Anterior cingulate cortex (tissue), 58 donors: ENCODE measurements at places on chromosomes 6 and 20.
A peak's percentile ranks its signal among the peaks of the same experiment; 100 is the strongest.

DNA sequence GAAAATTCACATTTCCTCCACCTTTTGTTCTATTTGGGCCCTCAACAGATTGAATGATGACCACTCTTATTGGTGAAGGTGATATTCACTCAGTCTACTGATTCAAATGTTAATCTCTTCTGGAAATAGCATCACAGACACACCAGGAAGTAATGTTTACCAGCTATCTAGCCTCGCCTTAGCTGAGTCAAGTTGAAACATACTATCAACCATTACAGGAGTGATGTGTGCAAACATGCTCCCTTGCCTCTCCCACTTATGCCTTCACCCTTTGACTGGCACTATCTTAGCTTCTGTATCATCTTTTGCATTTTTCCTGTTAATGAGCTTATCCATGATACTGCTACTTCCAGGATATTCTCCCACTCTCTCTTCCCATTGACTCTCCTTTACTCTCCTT lies 191.9 kb downstream of the CENPW start:
- DNase-seq, result no peak

DNA sequence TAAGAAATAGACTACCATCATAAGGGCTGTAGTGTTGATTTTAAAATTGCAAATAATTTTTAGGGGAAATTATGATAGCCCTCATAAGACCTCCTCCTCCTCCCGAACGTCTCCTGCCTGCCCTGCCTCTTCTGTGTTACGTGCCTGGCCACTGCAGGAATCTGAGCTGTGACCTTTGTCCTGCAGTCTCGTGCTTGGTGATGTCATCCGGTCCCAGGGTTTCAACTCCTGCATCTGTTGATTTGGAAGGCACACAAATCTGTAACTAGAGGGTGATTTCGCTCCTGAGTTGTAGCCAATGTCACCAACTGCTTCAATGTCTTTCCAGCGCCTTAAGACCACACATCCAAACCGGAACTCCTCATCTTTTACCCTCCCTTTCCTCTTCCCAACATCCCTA lies 163.2 kb downstream of the AIG1 start:
- no peak for DNase-seq

- DNase-seq, result no peak
Observed at GRCh38 chr6:155257796-155258195, 6.0 kb upstream of the CLDN20 start.

GRCh38 chr6:80129485-80129884 lies 23.0 kb downstream of the BCKDHB start:
- DNase-seq, result no peak

DNA sequence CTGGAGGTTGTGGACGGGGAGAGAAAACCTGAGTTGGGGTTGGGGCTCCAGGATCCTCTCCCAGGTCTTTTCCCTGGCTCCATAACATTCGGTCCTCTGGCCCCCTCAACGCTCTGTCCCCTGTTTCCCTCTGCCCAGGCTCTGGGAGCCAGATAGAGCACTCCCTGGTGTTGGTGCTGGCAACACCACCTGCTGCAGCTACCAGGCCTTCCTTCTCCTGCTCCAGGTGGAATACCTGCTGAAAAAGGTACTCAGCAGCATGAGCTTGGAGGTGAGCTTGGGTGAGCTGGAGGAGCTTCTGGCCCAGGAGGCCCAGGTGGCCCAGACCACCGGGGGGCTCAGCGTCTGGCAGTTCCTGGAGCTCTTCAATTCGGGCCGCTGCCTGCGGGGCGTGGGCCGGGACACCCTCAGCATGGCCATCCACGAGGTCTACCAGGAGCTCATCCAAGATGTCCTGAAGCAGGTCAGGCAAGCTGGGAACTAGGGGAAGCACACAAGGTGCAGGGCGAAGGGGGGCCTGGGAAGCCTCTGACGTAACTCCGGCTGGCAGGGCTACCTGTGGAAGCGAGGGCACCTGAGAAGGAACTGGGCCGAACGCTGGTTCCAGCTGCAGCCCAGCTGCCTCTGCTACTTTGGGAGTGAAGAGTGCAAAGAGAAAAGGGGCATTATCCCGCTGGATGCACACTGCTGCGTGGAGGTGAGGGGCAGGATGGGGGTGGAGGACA lies 14.6 kb downstream of the DEF6 start:
- DNase-seq, result no peak

DNA sequence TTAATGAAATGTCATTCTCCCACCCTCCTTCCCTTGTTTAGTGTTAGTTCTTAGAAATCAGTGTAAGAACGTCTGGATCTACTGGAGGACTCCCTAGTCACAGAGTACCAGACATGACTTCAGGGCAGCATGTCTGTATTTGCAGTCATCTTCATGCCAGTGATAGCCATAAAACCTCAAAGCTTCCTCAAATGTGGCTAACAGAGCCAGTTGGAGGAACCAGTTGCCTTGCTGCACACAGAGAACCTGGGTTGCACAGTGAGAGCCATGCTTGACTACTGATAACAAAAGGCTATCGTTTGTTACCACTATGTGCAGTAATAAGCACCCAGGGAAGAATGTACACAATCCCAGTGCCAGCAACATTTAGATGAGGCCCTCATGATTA lies 20.1 kb downstream of the NT5E start:
- no peak for DNase-seq

DNA sequence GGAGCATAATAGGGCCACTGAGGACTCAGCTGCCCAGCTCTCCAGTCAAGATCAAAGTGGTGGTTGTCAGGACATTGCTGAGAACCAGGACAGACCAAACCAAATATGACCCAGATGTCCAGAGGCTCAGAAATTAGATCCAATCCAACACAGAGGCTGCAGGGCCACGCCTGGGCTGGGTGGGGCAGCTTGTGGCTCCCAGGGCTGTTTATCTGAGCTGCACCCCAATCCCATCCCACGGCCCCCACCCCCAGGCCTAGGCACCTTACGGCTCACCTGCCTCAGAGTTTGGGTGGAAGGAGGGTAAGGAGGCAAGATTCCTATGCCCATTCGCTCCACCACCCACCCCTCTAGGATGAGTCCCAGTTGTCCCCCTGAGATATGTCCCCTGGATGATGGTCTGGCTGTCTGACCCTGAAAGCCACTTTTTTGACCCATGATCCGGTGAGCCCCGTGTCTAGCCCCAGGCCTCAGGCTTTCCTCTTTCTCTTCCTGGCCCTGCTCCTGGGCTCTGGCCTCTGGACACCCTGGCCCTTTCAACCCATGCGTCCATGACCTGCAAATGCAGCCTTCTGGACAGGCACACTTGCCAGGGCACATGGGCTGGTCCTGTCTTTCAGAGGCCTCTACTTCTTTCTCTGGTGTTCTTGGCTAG lies 40.0 kb downstream of the CPXM1 start:
- no peak for DNase-seq

- DNase-seq, result no peak
Observed at GRCh38 chr6:394641-395289, 3.2 kb downstream of the IRF4 start.

- DNase-seq, result no peak
Observed at GRCh38 chr6:111713236-111713635, 107.6 kb upstream of the TRAF3IP2 start.

GRCh38 chr6:129667621-129668020 lies 42.4 kb downstream of the ARHGAP18 start:
- DNase-seq, result no peak

DNA sequence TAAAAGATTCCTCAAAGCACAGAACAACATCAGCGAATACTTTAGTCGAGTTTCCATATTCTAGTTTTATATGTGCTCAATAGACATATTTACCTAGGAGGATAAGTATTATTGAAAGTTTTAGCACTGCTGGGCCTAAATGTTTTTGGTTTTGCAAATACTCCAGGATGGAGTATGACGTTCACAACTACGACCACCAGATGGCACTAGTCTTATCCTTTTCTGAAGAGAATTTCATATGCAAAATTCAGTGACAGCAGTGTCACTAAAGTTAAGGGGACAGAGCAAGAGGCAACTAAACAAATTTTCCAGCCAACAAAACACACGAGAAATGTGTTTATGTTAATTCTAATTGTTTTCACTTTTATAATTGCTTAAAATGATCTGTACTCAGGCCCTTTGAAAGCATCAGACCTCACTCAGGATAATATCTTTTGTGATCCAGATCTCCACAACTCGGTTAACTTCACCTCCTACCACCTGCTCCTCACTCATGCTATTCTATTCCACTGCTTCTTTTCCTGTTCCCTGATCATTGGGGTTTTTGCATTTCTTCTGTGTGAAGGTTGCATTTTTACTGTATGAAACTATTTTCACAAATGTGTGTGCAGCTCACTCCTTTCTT lies 220.8 kb downstream of the TRDN start:
- DNase-seq, result peak; percentile 5

GRCh38 chr20:38700141-38700540 lies 24.1 kb upstream of the SLC32A1 start:
- DNase-seq, result no peak

DNA sequence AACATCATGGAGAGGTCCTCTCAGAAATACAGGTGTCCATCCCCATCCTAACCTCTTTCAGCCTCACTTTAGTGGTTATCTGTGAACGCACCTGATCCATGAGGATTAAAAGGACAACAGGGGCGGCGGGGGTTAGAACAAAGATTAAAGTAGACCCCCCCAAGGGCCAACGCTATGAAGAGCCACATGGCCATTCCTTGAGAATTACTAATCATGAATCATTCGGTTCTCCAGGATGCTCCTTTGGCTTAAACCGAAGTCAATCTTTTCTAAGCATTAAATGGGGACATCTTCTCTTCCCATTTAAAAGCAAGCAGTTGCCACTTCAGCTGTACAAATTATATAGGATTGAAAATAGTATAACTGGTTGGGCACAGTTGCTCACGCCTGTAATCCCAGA lies 212.4 kb downstream of the GMPR start:
- no peak for DNase-seq

DNA sequence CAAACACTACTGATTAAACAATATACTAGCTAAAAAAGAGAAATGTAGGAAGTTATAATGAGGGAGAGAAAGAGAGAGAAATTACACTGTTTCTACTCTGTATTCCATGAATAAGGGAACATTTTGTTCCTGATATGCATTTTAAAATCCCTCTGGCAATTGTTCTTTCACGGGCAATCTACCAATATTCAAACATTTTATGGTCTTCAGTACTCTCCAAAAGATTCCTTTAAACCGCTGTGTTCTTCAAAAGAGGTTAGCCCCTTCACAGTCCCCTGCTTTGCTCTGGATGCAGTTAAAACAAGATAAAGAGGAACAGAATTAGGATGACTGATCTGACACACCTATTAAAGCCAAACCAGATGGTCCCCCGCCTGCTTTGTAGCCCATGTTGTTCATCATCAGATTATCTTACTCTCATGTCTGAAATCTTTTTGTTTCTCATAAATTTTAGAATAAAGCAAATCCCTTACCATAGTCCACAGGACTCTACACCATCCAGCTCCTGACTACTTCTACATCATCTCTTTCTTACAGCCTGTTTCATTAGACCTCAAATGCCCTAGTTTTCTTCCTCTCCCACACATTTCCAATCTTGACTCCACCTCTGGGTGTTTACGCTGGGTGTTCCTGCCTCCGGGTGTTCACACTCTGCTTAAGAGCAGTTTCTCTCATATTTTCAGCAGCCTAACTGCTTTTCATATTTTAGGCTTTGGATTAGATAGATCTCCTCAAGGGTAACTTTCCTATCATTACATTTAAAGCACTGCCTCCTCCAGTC lies 399.7 kb downstream of the COL12A1 start:
- no peak for DNase-seq

GRCh38 chr6:109782491-109782999 lies 91.4 kb downstream of the FIG4 start:
- DNase-seq, result no peak

GRCh38 chr20:59309218-59309617 lies 8.8 kb downstream of the EDN3 start:
- DNase-seq, result no peak

GRCh38 chr6:128343706-128344105 lies 176.7 kb downstream of the PTPRK start:
- DNase-seq, result no peak

GRCh38 chr6:149059557-149059956 lies 258.0 kb upstream of the TAB2 start:
- DNase-seq, result no peak

DNA sequence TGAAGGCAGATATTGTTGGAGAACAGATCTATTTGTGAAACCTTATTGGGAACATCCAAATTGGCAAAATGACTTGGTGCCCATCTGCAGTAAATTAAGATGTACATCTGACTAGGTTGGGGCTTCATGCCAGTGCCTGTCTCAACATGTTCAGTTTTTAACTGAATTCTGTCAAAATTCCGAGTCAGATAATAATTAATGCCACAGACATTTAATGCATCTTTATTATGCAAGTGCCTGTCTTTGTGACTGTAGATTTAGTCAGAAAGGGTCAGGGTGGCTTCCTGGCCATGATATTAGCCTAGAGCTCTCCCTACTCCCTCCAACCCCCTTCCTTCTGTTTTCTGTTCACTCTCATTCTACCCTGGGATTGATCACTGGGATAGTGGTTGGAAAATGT lies 199.3 kb upstream of the FLRT3 start:
- no peak for DNase-seq

DNA sequence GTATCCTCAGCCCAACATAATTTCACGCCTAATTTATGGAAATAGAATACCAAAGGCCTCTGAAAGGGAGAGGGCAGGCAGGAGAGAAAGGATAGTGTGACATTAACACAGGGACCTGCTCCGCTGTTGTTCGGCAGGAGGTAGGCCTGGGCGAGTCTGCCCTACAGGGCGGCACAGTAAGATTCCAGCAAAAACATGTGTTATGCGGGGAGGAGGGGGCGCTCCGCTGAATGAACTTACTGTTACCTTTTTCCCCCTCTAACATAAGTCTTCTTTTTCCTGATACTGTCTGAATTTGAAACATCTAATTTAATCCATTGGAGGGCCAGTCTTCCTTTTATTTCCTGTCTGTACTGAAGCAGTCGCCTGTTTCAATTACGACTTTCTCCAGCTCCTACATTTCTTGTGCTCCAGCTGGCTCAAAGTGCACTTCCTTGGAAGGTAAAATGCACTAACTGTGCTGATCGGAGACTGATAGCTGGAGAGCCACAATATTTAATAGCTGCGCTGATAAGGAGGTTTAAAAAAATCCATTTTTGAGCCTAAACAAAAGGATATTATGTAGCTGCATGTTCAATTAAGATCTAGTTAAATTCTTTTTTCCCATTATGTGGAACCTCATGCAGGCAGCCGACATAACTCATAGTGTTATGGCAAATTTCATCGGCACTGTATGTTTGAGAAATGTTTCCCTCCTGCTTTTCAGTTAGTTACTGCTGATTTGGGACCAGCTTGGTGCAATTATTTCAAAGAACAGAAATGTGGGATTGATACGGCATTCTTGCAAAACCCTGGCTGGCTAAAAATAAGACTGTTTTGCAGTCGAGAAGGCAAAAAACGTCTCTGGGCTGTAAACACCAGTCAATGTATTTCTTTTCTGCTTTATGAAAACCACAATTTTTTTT lies 193.0 kb downstream of the FOXC1 start:
- DNase-seq, result no peak

DNA sequence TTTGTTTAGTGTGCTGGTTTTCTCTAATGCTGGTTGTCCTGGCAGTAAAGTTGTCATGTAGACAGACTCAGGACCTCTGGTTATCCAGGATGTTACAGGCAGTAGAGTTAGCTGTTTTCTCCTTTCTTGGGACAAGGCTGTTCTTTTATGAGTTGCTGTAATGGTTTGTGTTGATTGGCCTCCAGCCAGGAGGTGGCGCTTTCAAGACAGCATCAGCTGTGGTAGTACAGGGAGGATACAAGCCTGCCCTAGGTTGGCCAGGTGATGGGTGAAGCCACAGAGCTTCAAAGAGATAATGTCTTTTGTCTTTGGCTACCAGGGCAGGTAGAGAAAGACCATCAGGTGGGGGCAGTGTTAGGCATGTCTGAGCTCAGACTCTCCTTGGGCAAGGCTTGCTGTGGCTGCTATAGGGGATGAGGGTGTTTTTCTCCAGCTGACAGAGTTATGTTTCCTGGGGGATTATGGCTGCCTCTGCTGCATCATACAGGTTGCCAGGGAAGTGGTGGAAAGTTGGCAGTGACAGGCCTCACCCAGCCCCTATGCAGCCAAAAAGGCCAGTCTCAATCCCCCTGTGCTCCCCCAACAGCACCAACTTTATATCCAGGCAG lies 127.2 kb upstream of the TAB2 start:
- no peak for DNase-seq
